NCI-H146 (cell line): ENCODE measurements at places on chromosomes 11 and 22.

GRCh38 chr11:1820463-1821325, 14.1 kb upstream of the SYT8 start:
- DNase-seq, result no peak

DNA sequence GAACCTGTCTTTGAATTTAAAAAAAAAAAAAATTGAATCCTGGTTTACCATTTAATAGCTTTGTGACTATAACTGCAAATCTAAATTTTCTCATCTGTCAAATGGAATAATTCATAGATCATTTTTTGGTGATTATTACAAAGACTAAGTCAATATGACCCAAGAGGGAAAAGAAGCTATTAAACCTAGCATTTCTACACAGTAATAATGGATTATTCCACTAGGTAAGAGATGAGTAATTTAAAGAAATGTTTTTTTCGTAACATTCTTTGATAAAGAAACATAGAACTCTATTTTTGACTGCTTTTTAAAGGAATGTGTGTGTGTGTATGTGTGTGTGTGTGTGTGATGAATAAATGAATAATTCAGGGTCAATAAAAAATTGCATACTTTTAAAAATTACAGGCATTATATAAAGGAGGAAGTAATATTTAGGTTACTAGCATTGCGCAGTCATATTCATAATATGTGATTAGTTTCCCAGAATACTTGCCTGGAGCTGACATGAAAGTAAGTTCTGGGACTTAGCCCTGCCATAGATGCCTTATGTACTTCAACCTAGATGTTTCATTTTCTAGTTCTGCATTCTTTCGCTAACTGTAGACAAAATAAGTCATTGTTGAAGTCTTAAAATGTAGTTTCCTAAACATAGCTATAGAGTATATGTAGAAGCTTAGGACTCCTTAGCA, 72.9 kb downstream of the TMEM135 start:
- DNase-seq, result no peak

GRCh38 chr11:119099711-119100110, 1.9 kb downstream of the DPAGT1 start:
- no peak for DNase-seq

DNA sequence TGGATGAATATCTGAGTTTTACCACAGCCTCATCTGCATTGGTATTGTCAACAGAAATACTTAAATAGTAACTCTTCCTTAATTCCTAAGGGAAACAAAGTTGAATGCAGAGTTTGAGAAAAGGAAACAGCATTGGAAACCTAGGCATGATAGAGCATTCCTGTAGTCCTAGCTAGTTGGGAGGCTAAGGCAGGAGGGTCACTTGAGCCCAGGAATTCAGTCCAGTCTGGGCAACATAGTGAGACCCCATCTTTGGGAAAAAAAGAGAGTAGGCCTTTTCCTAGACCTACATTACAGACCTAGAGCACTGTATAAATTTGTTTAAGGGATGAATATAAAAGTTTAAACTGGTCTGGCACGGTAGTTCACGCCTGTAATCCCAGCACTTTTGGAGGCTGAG, 13.4 kb downstream of the PAFAH1B2 start:
- DNase-seq, result no peak

DNA sequence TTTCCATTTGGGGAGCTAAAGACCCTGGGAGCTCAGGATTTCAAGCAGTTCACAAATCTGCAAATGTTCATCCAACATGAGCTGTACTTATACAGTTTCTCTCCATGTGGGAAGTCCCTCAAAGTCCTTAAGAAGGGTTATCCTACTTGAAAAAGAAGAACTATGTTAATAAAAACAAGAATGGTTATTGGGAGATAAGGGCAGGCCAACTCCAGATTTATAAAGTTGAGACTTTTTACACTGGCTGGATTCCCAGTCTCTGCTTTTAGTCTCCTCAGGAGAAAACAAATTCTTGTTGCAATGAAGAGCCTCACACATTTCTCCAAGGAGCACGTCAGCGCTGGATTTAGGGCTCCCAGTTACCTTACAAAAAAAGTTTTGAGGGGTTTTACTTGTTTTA, 34.2 kb upstream of the CTTN start:
- no peak for DNase-seq
